ENCODE measurements at places on chromosomes 4 and X. TPM values are rescaled to one million over a fixed set of nuclear protein-coding genes. Genes with fewer than 3 reads are reported as not detected.

The FAM53A gene
- polyA plus RNA-seq, result 1.5 TPM

The SULT1B1 gene
- polyA plus RNA-seq, result 0.31 TPM

The ZDHHC15 gene
- not detected for polyA plus RNA-seq

The MAGEB1 gene
- polyA plus RNA-seq, result not detected

The CDS1 gene
- polyA plus RNA-seq, result not detected

The FGFR3 gene
- 0.45 TPM for polyA plus RNA-seq

The F8A2 gene
- not detected for polyA plus RNA-seq
